ENCODE measurements at places on chromosomes 2 and 18.
A peak's percentile ranks its signal among the peaks of the same experiment; 100 is the strongest.

DNA sequence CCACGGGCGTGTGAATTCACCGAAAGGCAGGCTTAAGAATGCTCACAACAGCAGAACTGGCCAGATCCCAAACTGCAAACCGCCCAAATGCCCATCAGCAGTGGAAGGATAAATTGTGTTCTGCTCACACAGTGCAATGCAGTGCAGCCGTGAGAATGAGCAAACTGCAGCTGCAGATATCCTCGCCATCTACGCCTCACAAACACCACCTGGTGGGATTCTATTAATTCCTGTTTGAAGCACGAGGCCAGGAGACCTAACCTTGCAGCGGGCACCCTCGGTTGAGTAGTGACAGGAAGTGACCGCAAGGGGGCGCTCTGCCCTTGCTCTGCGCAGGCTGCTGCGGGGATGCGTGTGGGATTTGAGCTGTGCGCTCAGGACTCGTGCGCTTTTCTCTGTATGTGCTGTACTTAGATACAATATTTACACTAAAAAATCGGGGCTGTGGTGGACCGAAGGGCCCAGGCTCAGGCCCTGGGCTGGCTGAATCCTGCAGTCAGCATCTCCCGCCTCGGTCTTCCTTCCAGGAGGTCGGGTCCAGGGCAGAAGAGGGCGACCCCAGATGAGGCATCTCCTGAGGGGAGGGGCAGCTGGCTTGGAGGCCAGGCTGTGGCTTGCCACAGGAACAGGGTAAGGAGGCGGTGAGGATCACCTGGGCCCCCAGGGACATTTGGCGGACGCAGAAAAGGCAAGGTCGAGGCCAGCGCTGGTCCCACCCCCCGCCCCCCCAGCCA lies 19.8 kb upstream of the PDIA6 start:
- DNase-seq = peak; percentile 81

DNA sequence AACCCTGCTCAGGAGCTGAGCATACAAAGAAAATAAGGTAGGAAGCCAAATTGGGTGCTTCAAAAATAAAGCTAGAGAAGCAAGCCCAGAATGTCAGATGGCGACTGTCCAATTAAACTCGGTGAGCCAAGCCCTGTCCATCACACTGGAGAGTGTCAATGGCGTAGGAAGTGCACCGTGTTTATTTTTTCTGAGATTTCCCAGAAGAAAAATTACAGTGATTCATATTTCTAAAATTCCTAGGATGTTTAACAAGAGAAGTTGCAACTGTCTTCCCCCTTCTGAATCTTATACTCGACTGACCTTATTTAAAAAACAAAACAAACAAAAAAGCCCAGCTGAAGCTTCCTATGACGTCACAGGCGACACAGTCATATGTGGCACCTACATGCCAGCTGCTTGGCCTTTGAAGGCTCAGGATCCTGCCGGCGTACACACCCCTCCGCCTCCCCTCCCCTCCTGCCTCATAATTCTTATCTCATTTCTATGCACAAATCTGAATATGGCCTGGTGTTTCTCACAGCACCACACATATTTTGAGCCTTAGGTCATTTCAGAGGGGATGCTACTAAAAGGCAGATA lies 60.8 kb downstream of the MBP start:
- DNase-seq = peak; percentile 34

DNA sequence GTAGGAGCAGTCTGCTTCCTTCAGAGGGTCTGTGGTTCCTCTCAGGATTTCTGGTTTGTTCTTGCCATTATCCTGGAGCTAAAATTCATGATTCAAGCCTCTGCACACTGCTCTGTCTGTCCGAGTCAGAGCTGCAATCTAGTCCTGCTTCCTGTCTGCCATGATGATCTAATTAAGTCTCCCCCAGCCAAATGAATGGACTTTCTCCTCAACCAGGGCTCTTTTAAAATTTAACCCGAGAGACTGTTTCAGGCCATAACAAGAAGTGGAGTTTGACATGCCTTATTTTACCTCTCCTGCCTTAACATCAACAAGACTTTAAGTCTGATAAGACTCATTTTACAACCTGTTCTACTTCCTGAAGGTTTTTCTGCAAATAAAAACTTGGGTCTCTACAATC lies 1009.6 kb upstream of the DDX18 start:
- DNase-seq = no peak

GRCh38 chr2:241803387-241804325 lies 5.3 kb upstream of the NEU4 start:
- no peak for DNase-seq

- DNase-seq = peak; percentile 18
Measured at GRCh38 chr2:108612514-108613183, 78.4 kb downstream of the LIMS1 start.

DNA sequence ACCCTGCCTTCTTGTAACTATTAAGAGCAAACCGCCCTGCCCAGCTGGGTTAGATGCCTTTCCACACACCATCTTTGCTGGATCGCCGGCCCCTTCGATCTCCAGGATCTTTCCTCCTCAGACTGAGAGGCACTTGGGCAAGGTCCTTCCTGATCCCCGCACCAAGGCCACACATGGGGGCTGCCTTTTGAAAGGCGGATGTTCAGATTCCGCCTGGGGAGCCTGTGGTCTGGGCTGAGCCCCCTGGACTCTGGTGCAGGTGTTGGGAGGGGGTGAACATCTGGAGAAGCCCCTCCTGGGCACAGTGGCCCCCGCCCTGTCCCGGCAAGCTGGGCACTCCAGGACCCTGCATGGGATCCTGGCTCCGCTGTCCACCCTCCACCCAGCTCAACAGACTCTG lies 135.4 kb upstream of the HDAC4 start:
- no peak for DNase-seq

DNA sequence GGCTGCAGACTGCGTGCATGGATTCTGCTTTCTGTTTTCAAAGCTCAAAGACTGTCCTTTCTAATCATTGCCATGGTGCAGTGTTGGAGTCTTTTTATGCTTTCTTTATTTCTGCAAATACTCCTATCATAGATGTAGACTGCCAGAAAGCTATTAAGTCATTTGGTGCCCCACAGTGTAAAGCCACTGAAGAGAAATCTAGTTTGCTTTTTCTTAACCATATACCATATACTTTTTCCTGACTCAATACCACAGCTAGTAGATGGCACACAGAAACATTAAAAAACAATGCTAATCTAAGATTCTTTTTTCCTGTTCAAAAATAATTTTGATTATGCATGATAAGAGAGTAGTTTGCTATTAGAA lies 109.9 kb upstream of the RAB27B start:
- DNase-seq = no peak

DNA sequence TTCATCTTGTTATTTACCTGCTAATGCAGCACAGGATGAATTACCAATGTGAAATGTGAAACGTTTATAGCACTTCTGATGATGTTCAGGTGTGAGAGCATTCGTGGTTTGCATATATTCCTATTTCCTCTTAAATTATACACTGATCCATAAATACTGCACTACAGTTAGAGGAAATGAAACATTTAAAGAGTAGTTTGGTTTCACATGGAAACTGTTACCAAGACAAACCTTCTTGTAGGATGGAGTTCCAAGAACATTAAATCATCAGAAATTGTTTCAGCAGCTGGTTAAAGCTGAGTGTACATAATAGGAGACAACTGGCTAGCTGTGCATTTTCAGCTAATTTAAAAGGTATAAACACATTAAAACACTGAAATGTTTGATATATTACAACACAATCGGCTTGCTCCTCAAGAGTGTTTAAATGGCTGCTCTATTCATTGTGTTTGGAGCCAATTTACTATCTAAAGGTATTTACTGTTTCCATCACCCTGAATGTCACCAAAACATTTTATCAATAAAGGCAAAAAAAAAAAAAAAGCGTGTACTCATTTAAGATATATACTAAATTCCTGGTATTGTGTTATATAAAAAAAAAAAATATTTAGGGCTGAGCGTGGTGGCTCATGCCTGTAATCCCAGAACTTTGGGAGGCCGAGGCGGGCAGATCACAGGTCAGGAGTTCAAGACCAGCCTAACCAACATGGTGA lies 100.6 kb downstream of the DYM start:
- no peak for DNase-seq

GRCh38 chr2:80438686-80439085 lies 134.1 kb upstream of the LRRTM1 start:
- DNase-seq = no peak

DNA sequence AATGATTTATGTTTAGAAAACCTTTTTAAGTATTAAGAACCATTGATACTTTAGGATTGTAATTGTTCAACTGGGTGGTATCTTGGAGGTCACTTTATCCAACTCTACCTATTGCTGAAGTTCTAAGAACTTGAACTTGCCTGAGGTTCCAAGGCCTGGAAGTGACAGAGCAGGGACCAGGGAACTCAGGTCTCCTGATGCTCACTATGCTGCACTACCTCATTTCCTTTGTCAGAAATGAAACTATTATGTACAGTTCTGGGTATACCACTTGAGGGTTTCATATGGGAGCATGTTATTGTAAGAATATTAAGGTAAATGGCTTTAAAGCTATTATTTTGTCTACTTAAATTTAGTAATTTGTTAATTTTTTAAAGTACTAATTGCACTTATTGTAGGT lies 3.0 kb downstream of the MBD5 start:
- no peak for DNase-seq

- no peak for DNase-seq
Measured at GRCh38 chr18:10752382-10752781, 226.6 kb downstream of the NAPG start.

- DNase-seq = no peak
Measured at GRCh38 chr2:172332507-172332906, 94.9 kb upstream of the ITGA6 start.

DNA sequence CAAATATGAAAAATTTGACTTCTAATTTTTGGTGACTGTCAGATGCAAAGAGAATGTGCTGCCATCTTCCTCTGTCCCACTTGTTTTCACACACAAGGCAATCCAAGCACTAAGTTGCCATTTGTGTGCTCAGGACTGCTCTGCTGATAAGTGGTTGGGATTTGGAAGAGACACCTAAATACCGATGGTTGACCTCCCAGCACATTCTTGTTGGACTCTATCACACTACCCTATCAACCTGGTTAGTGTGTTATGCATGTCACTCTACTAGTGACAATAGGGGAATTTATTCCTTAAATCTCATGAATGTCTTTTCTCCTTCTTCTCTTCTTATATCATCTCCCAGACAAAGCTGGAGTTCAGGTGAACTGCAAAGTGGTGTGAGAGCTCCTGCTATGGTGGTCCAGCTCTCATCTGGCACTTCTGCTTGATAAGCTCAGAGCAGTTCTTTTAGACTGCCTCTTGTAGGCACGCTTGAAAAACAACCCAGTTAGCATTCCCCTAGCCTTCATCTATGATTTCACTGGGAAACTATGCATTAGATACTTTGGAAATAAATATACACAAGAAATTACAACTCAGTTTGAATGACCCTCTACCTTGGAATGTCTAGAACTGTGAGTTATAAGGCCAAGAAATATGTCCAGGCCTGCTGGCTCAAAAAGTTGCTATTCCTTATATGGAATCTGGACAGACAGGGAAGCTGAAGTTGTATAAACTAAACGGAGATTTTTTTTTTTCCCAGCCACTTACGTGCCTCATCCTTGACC lies 404.8 kb downstream of the MEIS1 start:
- DNase-seq = no peak

DNA sequence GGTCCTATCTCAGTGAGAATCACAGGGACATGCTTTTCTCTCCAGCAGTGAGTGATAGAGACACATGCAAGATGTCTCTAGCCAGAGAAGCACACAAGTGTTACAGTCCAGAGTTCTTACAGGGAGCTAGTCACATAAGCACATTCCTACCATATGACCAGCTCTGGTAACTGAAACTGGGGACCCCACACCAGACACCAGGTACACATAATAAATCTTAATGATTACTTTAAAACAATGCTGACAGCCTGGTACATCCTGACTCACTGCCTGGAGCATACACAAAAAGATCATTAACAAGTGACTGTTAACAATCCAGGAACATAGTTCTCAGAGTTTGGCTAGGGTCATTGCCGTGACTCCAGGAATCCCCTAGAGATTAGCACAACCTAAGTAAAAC lies 53.6 kb downstream of the GALNT1 start:
- no peak for DNase-seq

DNA sequence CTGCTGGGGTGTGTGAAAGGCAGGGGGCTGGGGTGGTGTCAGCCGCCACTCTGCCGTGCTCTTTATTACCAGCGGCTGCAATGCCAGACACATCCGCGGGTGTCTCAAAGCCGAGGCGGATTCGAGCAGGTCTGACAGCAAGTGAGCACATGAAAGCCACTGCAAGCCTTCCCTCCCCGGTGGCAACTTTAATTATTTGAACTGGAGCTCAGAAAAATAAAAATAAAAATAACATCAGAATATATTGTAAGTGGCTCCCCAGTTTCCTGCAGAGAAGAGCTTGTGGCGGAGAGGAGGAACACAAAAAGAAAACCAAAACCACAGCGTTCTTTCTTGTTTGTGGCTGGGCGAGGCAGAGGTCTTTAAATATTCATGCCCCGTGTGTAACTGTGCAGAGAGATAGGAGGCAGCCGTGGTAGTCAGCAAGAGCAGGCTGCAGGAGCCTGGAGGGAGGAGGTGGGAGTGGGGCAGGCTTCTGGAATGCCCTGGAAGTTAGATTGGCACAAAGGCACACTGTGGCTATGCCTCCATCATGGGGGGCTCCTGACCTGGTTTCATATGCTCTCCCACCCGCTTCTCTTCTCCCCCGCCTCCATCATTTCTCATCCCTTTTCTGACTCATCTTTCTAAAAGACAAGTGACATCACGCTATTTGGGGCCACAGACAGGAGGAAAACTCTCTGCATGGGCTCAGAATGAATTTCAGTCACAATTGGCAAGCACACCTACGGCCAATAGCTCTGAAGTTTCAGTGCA lies 199.8 kb downstream of the CLIP4 start:
- DNase-seq = peak; percentile 33

- DNase-seq = no peak
Measured at GRCh38 chr2:178025551-178026185, 46.9 kb downstream of the PDE11A start.

GRCh38 chr2:219527076-219527394 lies 12.8 kb downstream of the ASIC4 start:
- no peak for DNase-seq

GRCh38 chr2:101415220-101415619 lies 27.9 kb upstream of the CREG2 start:
- DNase-seq = no peak

- no peak for DNase-seq
Measured at GRCh38 chr2:108082978-108083377, 96.7 kb downstream of the SLC5A7 start.
